ENCODE measurements at places on chromosomes 12 and 14. TPM values are rescaled to one million over a fixed set of nuclear protein-coding genes. Genes with fewer than 3 reads are reported as not detected.

Gene PCED1B
- 4.3 TPM for total RNA-seq

Gene LRR1
- 16.0 TPM for total RNA-seq

- no peaks in the 10 kb centered on the region for H3K4me1 ChIP-seq
- no peak for DNase-seq
- no peak overlapping the region for H3K4me3 ChIP-seq
- H3K36me3 ChIP-seq, result no peaks in the 10 kb centered on the region
Measured at GRCh38 chr12:131671871-131672270, 39.0 kb upstream of the SFSWAP start.

GRCh38 chr12:4420138-4420670, 25.4 kb downstream of the FGF6 start:
- no peaks in the 10 kb centered on the region for H3K4me1 ChIP-seq
- H3K27ac ChIP-seq, result no peak overlapping the region
- DNase-seq, result no peak
- no peak overlapping the region for H3K4me3 ChIP-seq

GRCh38 chr12:82034769-82035168, 275.6 kb upstream of the PPFIA2 start:
- no peaks in the 10 kb centered on the region for H3K36me3 ChIP-seq
- H3K27me3 ChIP-seq, result no peaks in the 10 kb centered on the region
- H3K27ac ChIP-seq, result no peak overlapping the region
- no peak overlapping the region for H3K4me3 ChIP-seq
